AG04450 (cell line): ENCODE measurements at places on chromosomes 1 and 21.

- DNase-seq = no peak
Observed at GRCh38 chr1:21638531-21639341, 30.4 kb downstream of the RAP1GAP start.

DNA sequence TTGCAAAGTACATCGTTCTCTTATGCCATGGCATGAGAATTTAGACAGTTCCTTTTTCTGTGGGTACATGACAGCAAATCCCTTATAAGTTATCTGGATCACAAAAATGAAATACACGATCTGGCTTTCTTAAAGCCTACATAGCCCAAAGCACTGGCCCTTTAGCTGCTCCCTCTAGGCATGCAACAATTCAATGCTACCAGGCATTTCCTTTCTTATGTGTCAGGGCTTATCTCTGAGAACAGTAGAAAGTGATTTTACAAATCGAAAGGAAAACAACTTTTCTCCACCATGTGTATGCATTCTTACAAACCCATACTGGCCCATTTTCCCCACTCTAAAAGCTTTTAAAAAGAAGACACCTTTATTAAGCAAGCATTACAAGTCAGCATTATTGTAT is 139.7 kb downstream of the GRIK1 start:
- no peak for DNase-seq

DNA sequence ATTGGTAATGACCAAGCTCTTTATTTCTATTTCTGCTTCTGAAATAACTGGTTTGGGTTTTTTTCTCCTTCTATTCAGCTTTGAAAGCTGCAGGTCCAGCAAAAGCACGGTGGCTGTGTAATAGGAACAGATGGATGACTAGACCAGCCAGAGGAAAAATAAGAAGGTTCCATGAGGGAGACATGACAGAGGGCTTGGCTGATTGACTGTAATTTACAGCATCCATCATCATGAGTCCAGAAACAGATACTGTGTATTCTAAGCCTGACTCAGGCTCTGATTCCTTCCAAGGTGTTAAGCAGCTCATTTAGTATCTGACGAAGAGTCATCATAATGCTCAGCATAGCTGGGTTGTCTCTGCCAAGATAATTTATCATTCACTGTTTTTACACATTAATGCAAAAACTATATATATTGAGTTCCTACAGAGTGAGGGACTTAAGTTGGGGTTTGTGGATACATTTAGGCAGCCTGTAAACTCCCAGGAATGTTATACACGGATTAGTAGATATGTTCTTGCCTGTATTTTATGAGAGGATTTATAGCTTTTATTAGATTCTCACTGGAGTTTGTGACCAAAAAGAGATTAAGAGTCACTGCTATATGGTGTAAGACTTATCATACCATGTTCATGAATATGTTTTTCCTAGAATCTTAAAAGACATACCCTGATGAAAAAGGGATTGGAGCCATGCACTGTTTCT is 72.6 kb downstream of the SGIP1 start:
- DNase-seq = no peak

DNA sequence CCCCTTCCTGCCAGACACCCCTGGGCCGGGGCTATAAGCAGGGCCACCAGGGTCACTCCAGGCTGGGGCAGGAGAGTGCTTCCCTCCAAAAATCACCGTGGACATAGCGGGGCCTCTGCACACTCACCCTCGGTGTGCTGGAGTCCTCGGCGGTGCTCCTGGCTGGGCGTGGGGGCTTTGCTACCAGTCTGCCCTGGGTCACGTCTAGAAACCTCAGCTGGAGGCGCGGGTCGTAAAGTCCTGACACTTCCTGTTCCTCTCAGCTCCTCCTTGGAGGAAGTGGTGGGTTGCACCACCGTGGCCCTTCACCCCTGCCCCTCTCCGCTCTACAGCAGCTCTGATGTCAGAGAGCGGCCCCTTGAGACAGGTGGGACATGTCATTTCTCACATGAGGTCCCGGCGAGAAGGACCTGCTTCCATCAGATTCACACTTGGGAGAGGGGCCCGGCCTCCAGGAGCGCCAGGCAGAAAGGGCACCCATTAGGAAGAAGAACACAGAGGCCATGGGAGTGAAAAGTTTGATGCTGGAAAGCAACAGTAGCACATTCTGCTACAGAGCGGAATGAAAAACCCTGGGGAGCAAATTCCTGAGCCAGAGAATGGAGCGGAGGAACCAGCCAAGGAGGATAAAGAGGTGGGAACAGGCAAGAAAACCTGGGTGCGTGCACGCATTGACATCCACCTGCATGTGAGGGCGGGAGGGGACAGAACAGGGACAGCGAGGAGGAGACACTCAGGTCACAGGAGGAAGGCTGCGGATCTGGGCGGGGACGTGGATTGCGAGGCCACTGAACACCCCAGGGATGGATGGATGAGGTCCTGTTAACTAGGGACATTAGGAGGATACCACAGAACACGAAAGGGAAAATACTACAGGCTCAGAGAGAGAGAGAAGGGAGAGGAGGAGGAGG is at the start of gene ITGB2:
TSS of gene ITGB2 (minus strand) at position 206 of the 911 bp plus-strand sequence. CDS start 10,117 bp downstream, outside the sequence.
- no peak for DNase-seq

DNA sequence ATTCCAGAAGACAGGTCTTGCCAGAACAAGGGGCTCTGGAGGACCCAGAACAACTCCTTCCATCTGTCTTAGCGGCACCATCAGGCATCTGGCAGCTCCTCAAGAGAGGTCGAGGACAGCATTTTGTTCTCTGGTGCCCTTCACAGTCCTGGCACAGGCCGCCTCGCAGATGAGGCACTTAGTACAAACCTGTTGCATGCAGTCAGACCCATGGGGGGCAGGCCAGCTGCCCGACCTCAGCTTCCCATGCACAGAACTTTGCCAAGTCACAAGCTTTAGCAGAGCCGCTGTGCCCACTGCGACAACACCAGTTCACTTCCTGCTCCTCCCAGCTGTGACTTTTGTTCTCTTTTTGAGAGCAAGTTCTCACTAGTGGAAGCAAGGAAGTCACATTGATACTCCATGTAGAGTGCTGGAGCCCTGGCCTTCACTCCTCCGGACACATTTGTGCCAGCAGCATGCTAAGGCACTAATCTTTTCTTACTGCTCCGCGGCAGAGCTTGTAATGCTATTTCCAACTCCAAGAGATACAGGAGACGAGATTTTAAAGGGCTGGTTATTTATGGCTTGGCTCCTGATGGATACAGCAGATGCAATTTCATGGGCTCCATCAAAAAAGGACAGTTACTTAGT is 44.6 kb downstream of the HMGB4 start:
- no peak for DNase-seq

DNA sequence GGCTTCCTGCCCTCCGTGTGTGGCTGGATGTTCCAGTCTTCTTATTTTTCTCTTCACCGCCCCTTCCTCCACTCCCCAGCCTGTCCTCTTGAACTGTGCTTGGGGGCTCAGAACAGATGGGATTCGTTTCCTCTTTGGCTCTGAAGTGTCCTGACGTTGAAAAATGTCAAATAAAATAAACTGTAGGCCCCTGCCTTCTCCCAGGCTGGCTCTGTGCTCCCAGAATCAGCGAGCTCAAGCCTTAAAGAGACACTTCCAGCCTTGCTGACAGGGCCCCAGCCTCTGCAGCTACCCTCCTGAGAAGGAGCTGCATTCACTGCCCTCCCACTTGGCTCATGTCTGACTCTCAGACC is 104.2 kb upstream of the IPO9 start:
- no peak for DNase-seq

DNA sequence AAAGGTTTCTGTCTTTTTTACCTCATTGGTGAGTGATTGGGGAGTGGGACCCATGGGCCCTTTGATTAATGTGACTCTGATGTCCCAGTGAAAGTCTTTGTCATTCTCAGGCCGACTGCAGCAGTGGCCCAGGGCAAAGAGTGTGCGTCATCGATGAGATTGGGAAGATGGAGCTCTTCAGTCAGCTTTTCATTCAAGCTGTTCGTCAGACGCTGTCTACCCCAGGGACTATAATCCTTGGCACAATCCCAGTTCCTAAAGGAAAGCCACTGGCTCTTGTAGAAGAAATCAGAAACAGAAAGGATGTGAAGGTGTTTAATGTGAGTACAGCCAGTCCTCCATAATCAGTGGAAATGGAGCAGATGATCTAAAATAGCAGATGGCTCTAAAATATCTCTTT is 19.4 kb downstream of the NTPCR start:
- DNase-seq = no peak

GRCh38 chr21:34017039-34017961 is 56.1 kb upstream of the MRPS6 start:
- no peak for DNase-seq

GRCh38 chr1:115138271-115138670 is 49.0 kb upstream of the TSPAN2 start:
- no peak for DNase-seq

GRCh38 chr1:232620356-232620969 is 9.5 kb downstream of the SIPA1L2 start:
- no peak for DNase-seq

DNA sequence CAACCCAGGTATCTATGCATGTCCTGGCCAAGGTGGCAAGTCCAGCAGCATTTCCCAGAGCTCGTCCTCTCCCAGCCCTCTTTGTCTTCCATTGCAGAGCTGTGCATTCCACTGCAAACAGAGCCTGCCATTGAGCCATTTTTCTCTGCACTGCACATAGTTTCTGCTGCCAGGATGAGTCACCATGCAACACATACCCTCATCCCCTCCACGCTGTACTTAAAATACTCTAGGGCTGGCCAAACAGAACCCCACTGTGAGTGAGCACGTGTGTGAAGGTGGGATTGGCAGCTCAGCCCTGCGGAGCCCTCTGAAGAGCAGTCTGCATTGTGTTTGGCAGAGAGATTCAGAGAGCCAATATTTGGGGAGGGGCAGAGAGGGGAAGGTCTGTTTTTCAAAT is 3.9 kb upstream of the ATP1B1 start:
- peak; percentile 59 for DNase-seq

GRCh38 chr1:174874331-174875053 is 125.3 kb upstream of the CACYBP start:
- no peak for DNase-seq

DNA sequence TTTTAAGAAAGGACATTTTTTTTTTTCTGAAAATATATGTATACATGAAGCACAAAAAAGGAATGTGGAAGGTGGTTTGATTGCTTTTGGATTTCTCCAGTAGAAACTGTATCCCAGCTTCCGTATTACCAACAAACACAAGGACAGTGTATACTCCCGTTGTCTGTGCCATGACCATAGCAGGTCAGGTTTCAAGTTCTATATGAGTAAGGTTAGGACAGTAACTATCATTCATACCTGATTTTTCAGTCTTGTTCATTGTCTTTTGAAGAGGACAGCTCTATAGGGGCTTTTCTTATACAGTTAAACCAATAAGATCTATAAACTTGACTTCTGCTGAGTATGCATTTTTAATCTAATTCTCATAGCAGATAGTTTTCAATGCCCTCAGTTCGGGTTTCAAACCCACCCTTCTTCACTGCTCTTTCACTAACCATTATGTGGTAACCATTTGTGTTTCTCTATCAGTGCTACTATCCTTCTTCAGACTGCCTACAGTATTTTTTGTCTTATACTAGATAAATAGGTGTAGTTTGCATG is 19.6 kb downstream of the UBAP2L start:
- no peak for DNase-seq

- no peak for DNase-seq
Observed at GRCh38 chr1:62304515-62304914, 14.7 kb downstream of the KANK4 start.

DNA sequence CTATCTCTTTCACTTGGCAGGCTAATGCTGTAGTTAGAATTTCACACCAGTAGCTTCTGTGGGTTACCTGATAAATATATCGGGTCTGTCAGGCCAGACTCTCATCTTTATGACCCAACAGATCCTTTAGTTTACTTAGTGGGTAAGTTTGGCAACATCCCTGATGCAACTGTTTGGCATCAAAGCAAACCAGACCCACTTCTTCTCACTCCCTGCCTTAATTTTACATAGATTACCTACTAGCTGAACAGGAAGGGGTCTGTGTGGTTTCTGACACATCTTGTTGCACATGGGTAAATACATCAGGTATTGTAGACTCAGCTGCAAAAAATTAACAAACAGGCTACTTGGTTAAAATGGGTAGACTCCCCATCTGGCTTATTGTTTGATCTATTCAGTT is 3.2 kb upstream of the GUK1 start:
- DNase-seq = no peak

- no peak for DNase-seq
Observed at GRCh38 chr1:190049314-190049713, 428.4 kb downstream of the BRINP3 start.

DNA sequence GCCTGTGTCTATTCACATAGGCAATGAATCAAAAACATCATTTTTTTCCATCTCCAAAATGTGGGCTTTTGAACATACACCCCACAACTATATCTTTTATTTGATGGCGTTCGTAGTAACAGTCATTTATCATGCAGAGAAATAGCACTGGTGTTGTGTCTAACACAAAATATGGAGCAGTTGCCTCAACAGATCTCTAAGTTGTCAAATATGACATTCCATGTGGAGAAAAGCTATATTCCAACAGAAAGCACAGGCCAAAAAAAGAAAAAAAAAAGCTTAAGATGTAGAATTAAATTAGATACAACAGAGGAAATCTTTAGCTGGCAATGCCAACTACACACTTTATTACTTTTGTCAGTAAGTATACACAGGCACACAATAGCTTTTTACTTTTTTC is 411.7 kb downstream of the BRINP3 start:
- DNase-seq = no peak

- DNase-seq = no peak
Observed at GRCh38 chr1:51418384-51418959, 88.1 kb upstream of the TTC39A start.

GRCh38 chr1:31143455-31143854 is 77.9 kb upstream of the PUM1 start:
- no peak for DNase-seq

- DNase-seq = no peak
Observed at GRCh38 chr21:46097336-46098293, at the start of gene COL6A2. Gene COL6A2 (plus strand): TSS chr21:46098112.

DNA sequence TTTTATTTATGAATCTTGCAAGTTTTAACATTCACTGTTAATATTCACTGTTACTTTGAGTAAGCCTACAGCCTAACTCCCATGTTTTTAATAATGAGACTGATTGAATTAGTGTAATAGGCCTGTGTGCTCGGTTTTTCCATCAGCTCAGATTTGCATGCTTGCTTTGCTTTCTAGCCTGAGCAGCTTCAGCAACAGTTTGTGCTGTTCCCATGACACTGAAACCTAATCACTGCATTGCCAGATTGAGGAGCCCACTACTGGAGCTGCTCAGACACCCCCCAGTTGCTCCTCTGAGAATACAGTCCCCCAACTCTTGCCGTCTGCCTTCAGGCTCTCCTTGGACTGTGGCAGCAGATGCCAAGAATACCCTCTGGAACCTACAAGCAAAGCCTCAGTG is 695.4 kb downstream of the BRINP3 start:
- DNase-seq = no peak

DNA sequence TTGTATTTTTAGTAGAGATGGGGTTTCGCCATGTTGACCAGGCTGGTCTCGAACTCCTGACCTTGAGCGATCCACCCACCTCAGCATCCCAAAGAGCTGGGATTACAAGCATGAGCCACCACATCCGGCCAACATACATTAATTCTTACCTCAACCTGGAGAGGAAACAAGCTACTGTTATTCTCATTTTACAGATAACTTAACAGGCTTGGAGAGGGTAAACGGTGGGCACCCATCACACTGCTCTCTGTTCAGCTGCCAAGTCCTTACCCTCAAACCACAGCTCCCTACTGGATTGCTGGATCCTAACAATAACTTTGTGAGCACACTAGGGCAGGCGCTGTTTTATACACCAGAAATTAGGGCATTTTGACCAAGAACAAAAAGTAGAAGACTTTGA is 93.6 kb upstream of the BARHL2 start:
- DNase-seq = no peak

- no peak for DNase-seq
Observed at GRCh38 chr1:67683766-67684525, 1.1 kb upstream of the GADD45A start.

- no peak for DNase-seq
Observed at GRCh38 chr1:18773753-18774152, 85.7 kb downstream of the TAS1R2 start.

GRCh38 chr1:84069236-84069845 is 70.4 kb upstream of the TTLL7 start:
- no peak for DNase-seq
